Hematopoietic multipotent progenitor cell treated with erythropoietin and hydrocortisone succinate and interleukin-3 and kit ligand, for 4 days (in vitro differentiated cells): ENCODE measurements at places on chromosomes 6 and 20.

DNA sequence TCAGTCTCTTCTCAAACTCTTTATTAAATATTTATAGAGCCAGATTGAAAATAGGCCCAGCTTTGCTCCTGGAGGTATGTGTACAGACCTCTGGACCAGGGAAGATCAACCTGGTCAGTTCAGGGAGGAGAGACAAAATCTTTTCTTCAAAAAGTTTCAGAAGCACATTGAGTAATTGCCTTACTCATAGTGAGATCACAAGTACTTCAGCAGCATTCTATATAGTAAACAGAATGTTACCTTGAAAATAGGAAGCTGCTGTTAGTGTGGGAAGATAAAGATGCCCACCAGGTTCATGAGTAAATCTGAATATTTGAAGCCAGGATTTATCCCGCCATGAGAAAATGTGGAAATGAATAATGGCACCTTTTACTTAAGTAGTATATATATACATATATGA, 665.9 kb upstream of the CITED2 start:
- no peak for DNase-seq

- no peak for DNase-seq
Measured at GRCh38 chr20:1003920-1004697, 2.0 kb upstream of the RSPO4 start.

- no peak for DNase-seq
Measured at GRCh38 chr6:40998661-40999060, 40.4 kb downstream of the UNC5CL start.

DNA sequence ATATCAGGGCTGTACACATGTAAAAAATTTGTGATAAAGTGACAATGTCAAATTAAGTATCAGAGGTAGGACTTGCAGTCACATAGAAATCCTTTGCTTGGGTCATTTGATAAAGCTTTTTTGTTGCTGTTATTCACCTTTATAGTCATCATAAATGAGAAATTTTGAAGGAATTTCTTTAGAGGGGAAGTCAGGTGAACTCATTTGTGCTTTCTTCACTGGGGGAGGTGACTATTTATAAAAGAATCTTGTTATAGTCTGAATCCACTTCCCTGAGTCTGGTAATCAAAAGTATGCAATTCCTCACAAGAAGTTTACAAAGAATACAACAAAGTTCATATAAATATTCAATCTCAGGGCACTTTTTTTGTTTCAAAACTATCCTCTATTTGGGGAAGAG, 47.7 kb downstream of the FRK start:
- no peak for DNase-seq

DNA sequence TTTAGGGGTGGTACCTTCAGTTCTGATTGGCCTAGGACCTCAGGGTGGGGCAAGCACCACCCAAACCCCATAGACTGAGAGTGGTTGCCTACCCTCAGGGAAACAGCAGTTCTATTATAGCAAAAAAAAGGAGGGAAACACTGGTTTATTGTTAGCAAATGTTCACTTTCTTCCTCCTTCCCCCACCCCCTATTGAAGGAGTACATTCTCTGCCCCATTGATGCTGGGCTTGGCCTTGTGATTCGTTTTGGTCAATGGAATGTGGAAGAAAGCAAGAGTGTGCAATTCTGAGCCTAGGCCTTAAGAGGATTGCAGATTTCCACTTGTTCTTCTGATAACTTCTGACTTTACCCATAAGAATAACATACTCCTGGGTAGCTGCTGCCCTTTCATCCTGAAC, 255.8 kb downstream of the NFATC2 start:
- DNase-seq, result no peak

GRCh38 chr6:115899730-115900282, 160.9 kb downstream of the FRK start:
- no peak for DNase-seq

DNA sequence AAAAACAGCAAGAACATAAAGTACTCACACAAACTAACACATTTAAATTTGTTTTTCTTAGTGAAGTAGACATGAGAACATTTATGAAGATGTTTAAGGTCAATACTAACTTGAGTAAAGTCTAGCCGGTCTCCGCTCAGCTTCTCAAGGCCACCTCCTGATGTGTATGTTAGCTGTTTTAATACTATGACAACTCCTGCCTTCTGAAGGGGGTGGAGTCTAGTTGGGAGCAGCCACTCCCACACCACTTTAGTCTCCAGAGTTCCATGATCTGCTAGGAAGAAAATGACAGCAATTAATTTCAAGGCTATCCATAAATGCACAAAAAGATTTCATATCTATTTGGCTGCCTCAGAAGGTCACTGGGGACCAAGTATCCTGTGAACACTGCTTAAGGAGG, at the start of gene GSTA3:
TSS of gene GSTA3 (minus strand) at position 168 of the 400 bp plus-strand sequence. CDS start 3,864 bp downstream, outside the sequence.
- DNase-seq, result no peak

GRCh38 chr6:11058406-11058805, 14.3 kb upstream of the ELOVL2 start:
- DNase-seq, result no peak

- DNase-seq, result no peak
Measured at GRCh38 chr6:113148566-113148965, 708.6 kb upstream of the MARCKS start.
